ENCODE measurements at places on chromosomes 6 and 20. TPM values are rescaled to one million over a fixed set of nuclear protein-coding genes. Genes with fewer than 3 reads are reported as not detected.

Gene ANKRD66
- polyA plus RNA-seq: not detected

Gene HEY2
- polyA plus RNA-seq: 46.1 TPM

Gene CCN6
- polyA plus RNA-seq: not detected

Gene KIF25
- polyA plus RNA-seq: 0.79 TPM

Gene EYA4
- polyA plus RNA-seq: not detected

Gene CARMIL1
- 22.3 TPM for polyA plus RNA-seq

Gene PTCRA
- not detected for polyA plus RNA-seq

Gene PANK2
- polyA plus RNA-seq: 45.3 TPM

Gene STAU1
- 47.8 TPM for polyA plus RNA-seq

Gene BNIP5
- not detected for polyA plus RNA-seq

Gene FKBP1A
- polyA plus RNA-seq: 202 TPM

Gene ASIP
- polyA plus RNA-seq: not detected

All from aorta (tissue), 5 donors.